ENCODE measurements at places on chromosomes 2 and 18.

DNA sequence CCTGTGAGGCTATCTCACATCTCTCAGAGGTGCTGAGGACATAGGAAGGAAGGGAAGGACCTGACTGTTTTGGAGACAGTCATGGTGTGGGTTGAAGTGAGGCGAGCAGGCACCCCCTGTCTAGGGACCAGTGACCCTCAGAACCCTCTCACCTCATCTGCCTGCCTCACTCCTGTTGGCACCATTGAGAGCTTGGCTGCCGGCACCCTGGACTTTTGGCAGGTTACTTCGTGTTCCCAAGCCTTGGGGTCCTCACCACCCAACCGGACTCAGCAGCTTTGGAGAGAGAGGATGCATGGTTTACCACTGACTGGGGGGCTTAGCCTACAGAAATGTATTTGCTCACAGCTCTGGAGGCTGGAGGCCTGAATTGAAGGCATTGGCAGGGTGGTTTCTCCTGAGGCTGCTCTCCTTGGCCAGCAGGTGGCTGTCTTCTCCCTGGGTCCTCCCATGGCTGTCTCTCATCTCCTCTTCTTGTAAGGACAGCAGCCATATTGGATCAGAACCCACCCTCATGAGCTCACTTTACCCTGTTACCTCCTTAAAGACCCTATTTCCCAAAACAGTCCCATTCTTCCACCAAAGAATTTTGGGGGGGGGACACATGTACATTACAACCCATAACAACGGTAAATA is 142.0 kb downstream of the TSN start:
- peak; percentile 45 for DNase-seq

DNA sequence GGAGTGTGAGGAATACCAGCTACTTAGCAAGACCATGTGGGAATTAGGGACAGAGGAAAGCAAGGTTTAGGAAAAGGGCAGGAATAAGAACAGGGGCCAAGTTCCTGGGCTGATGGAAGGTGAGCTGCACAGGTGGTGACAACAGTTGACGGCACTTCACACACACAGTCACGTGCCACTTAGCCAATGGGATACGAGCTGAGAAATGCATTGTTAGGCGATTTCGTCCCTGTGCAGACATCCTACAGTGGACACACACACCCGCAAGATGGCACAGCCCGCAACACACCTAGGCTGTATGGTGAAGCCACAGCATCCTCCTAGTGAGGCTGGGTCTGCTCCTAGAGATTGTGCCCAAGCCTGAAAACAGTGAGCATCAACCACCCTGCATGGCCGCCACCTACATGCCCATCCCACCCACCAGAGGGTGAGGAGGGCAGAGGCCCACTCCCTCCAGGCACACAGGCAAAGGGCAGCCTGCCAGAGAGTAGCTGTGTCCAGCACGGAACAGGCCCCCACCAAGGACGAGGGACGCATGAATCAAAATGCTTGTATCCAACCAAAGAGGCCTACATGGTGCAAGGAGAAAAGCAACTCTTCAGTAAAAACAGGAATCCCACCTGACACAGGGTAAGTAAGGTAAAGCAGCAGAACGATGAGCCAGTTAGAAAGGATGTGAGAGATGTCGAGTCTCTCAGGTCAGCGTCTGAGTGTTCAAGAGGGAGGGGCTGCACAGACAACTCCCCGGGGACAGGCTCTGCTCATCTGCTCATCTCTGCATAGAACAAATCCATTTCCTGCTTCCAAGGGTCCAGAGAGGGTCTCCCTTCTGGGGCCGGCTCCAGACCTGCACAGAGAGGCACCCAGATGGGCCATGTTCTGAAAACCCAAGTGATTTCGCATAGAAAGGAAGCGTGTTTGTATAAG is 51.3 kb downstream of the ZNF516 start:
- no peak for DNase-seq

DNA sequence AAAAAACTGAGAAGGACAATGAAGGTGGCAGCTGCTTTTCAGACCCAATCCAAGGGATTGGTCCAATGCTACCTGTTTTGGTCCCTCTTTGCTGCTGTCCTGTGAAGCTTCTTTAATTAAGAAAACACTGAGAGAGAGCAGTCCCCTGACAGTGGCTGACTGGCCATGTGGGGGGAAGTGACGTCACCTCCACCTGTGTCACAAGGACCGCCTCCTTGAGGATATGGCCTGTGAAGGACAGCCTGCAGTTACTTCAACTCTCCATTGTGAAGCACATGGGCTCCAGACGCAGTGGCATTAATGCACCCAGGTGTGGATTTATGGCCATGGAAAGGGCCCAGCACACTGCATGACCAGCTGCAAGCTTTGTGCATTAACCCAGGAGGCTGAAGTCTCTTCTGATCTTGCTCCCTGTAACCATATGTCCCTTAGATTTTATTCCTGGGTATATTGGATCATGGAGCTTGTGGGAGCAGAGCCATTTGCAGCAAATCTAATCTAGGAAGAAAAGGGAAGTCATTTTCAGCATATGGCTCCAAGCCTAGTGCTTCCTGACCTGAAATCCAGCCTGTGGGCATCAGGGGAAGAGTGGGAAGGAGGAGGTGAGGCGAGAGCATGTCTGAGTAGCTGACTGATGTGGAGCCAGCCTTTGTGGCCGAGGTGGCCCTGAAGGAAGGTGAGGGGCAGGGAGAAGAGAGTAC is 32.2 kb downstream of the KIF5C start:
- no peak for DNase-seq

DNA sequence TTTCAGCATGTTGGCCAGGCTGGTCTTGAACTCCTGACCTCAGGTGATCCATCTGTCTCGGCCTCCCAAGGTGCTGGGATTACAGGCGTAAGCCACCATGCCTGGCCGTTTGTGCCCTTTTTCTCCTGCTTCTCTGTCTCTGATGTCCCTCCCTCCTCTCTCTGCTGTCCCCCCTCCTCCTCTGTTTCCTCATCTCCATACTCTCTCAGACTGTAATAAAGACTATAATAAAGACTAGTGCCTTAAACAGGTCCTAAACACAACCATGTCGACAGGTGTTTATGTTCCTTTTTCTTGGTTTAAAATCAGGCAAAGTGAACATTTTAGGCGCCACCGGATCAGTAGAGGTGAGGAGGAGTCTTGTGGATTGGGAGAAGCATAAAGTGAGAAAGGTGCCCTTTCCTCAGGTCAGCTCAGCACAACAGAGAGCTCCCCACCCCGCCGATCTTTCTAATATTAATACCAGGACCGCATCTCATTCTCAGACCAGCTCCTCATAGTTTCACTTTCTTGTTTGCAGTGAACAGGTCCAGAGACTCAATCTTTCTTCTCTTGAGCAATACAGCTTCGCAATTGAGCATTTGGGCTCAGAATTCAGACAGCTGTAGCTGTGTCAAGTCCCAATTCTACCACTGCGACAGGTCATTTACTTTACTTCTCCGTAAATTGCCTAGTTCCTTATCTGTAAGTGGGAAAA is 23.7 kb downstream of the TIMM21 start:
- DNase-seq: no peak

GRCh38 chr2:16034975-16035746 is 94.8 kb downstream of the MYCN start:
- no peak for DNase-seq

GRCh38 chr18:54080858-54081257 is 143.6 kb downstream of the MBD2 start:
- DNase-seq: no peak

DNA sequence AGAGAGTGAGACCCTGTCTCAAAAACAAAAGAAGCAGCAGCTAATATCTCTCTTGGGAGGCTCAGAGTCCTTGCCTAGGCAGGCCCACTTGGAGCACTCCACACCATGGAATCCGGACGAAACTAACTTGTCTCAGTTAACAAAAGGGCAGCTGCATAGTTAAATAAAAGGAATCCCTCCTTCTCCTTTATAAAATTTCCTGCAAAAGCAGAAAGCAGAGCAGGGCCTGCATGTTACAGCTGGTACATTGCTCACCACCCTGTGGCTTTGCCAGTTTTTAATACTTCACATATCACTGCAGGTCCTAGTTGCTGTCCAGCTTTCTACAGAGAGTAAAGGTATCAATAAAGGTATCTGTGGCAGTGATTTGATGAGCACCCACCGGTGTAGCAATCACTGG is 93.6 kb downstream of the ASAP2 start:
- no peak for DNase-seq

Measured in fibroblast of upper back skin (primary cell).